ENCODE measurements at places on chromosomes 6 and 20.

DNA sequence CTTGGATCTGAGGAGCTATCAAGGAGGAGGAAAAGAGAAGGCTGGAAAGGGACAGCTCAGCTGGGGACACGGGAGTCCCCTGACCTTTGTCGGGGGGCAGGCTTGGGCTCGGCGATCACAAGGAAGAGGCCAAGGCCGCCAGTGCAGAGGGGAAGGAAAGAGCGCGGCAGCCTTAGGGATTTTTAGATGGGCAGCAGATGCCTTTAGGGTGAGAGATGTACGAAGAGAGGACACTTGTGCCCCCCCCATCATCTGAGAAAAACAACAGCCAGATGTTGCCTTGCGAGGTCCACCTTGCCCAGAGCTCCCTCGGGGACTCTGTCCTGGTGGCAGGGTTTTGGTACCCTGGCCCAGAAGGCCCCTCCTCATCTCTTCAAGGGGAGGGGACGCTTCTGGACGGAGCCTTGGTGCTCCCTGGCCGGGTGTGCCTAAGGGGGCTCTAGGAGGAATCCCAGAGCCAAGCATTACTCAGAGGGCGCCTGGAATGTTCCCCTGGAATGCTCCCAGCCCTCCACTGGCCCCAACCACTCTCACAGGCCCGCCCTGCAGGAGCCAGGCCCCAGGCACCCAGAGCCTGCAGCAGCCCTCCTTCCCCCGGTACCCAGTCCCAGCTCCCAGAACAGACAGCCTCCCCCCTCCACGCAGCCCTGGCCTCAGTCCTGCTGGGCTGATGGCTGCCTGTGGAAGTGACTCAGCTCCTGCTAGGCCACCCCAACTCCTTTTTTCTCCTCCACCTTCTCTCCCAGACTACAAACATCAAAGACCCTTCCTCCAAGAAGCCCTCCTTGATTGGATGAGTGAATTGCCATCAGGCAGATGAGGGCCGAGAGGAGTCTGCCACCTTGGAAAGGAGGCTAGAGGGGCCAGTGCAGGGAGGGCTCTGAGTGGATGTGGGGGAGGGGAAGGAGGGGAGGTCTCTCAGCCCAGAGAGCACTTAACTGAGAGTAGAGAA lies 1.8 kb downstream of the ADAM33 start:
- DNase-seq, result no peak

- DNase-seq, result no peak
These were observed 58.0 kb upstream of the TMEM200A start for GRCh38 chr6:130307752-130308361.

DNA sequence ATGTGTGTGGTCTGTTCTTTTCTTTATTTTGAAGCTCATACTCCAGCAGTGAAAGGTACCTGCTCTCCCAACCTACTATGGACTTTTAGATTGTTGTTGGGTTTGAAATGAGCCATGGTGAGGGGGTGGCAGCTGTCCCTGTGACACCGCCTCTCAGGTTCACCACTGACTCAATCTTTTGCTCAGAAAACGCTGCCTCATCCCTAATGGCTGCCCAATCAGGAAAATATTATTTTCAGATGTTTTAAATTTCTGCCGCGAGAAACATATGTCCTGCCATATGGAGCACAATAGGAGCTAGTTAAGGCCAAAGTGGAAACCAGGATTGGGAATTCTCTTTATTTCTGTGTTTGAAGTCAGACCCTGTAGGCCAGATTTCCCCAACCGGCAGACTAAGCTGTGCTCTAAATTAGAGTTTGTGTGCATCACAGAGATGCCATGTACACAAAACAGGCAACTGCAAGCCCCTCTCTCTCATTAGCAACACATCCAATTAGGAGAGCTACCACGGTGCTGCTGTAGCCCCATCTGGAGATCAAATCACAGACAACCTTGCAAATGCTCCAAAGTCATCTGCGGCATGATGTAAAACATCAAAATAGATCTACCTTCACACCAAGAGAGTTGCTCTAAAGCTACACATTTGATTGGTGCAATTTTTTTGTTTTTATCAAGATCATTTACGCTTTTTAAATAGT lies 144.1 kb upstream of the BACH2 start:
- no peak for DNase-seq

GRCh38 chr6:13559251-13559650 lies 15.2 kb upstream of the SIRT5 start:
- DNase-seq, result no peak

DNA sequence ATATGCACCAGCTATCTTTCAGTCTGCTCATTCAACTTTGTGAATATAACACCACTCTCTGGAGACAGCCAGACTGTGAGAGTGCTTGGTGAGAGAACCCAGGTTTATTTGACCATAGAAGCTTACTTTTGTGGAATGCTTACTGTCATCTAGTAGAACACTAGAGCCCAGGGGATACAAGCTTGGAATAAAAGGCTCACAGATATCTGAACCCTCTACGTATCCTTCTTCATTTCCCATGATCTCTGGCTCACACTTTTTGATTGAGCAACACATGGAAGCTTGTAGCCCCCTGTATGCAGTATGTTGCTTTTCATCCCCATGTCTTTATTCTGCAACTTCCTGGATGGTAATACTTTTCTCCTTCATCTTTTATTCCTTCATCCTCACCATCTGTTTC lies 835.3 kb upstream of the CITED2 start:
- DNase-seq, result no peak

- no peak for DNase-seq
These were observed 6.3 kb upstream of the GABRR2 start for GRCh38 chr6:89321131-89321970.

DNA sequence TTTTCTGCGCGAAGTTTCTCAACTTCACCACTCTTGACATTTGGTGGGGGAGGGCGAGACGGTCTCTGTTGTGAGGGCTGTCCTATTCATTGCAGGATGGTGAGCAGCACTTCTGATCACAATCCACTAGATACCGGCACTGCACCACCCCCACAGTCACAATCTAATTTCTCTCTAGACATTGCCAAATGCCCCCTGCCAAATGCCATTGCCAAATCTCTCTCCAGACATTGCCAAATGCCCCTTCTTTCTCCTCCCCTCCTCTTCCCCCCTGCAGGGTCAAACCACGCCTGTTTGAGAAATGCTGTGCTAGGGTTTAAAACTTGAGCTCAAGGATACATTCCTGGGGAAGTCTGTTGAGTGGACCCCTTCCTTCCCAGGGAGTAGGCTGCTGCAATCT lies 603.5 kb upstream of the CDH4 start:
- no peak for DNase-seq

- DNase-seq, result no peak
These were observed 139.1 kb downstream of the SCML4 start for GRCh38 chr6:107684996-107685395.

DNA sequence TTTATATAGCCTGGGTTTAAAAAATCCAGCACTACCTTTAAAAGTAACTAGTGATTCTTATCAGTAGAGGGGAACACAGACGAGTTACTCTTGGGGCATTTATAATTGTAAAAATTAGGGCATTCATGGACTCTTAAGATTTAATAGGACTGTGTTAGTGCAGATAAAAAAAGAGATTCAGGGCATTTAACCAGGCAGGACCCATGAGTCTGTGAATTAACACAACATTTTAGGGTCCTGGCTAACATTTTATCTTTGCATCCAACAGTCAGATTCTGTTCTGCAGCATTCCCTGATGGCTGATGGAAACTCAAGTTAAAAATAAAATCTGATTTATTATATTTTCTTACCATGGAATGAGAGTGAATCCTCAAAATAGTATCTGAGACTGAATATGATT lies 774.3 kb downstream of the PHF3 start:
- no peak for DNase-seq

DNA sequence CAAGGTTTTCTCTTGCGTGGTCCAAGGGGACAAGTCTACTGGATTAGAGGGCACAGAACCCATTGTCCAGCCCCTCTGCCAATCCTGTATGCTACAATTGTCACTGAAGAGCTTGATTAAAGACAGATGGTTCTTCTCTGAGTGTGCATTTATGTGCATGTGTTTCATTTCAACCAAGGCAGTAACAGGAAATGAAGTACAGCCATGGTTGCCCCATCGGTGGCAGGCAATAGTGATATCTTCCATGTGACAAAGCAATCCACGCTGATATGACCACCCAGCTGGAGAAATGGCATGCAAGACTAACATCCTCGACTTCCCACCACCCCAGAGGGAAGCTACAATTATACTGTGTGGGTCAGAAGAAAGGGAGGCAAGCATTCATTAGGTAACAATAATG lies 85.5 kb downstream of the UNC5CL start:
- DNase-seq, result no peak

DNA sequence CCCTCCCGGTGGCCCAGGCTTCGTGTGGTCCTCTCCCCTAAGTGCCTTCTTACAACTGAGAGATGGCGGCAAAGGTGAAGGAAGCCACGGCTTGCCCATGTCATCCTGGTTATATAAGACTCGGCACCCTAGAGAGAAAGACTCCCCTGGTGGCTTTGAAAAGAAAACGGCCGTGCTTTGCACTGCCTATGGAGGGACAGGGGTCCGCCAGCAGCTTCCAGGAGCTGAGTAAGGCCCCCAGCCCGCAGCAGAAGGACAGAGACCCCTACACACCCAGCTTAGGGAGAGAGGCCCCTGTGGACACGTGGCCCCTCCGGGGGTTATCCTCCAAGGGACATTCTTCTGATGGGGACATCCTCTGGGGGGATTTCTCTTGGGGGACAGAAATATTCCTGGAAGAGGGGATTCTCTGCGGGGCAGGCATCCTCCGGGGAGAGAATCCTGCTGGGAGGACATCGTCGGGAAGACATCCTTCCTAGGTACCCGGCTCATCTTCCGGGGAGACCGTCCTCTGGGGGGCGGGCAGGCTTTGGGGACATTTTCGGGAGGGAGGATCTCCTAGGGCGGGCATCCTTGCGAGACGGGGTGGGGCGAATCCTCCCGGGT lies 511 bp upstream of the OGFR start:
- no peak for DNase-seq

DNA sequence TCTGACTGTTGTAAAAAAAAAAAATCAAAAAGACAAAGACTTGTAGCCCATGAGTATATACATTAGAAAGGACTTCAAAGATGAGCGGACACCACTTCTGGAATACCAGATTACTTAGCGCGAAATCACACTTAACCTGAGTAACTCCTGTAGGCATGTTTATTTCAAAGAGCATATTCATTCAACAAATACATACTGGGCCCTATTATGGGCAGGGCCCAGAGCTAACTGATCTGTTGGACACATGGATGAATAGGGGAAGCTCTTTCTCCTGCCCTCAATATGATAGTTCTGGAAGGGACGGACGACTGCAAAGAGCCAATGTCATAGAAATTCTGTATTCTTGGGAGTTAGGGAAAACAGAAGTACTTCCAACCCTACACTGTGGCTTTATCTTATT lies 12.3 kb downstream of the MAN1A1 start:
- no peak for DNase-seq

DNA sequence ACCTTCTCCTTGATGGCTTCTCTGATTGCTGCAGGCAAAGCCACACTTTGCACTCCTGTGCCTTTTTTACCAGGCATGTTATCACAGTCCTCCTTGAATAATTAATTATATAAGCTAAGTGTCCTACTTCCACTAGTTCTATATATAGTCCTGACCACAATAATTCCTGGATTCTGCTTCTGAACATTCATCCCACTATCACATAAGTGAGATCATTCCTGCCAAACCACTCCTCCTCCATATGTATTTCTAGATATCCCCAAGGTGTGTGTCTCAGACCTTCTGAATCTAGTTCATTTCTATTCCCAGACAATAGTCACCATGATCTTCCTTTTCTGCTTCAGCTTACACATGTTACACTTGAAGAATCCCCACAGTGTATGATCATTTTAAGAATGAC lies 1237.5 kb upstream of the MAP3K7 start:
- DNase-seq, result no peak

DNA sequence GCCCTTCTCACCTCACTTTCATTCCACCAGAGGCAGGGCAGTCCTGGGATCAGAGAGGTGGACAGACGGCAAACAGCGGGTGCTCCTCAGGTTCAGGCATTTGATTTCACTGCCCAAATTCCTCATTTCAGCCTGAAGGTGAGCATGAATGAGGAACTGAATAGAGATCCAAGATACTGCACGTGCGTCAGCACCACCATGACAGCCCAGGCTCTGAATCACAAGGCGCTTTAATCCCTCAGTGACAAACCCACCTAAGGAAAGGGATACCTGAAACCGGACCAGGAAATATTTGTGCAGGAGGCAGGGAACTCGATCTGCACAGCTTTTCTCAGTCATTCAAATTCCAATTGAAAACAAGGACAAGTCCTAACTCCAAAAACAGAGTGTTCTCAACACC lies 174.8 kb upstream of the HEY2 start:
- DNase-seq, result no peak

DNA sequence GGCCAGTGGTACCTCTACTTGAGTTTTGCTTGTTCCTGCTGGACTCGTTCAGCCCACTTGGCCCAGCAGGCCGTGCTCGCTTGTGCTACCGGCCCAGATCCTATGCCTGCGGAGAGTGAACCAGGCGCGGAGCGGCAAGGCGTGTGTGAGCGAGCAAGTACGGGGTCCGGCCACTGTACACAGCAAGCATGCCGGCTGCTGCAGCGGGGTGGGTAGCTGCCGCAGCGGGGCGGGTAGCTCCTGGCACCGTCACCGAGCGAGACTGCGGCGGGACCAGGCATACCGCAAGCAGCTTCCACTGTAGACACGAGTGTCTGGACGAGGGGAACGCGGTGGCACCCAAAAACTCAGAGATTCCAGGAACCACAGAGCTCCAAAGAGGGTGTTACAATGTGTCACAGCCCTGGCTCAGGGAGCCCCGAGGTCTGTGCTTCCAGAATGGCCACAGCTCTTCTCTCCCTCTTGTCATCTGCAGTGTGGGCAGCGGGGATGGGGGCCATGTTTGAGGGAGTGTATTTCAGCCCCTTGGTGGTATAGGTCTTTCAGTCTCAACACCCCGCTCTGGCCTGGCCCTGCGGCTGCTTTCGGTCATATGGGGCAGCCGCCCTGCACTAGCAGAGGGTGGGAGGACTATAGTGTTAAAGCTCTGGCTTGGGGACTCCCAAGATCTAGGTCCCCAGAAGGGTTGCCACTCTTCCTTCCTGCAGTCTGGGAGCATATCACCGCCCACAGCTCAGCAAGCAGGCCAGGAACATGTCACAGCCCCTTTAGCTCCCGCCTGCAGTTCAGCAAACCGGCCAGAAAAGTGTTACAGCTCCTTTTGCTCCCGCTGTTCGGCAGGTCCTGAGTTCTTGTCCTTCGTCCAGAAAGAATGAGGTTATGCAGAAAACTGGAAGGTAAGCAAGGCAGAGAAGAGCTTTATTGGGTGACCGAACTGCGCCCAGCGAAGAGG lies 6.1 kb upstream of the RWDD1 start:
- DNase-seq, result no peak

DNA sequence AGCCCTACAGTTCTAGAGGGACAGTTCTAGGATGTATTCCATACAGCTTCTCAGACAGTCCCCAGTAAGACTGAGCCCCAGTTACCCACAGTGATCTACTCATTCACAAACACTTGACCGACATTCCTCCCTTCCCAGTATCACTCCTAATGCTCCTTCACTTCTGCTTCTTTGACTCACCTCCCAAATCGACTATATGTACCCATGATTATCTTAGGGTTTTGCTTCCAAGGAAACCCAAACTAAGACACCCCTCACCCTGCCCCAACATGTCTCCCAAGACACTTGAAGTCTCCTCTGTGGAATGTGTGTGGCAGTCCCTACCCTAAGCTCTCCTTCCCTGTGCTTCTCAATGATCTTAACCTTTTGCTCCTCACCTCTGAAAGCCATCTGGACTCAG lies 23.6 kb upstream of the TGM6 start:
- no peak for DNase-seq

GRCh38 chr6:8043221-8043620 lies 21.0 kb downstream of the BLOC1S5 start:
- no peak for DNase-seq

- DNase-seq, result no peak
These were observed at the start of gene METTL24 for GRCh38 chr6:110357664-110358552. METTL24 (minus strand) TSS chr6:110358349; CDS start chr6:110358272, 77 bp downstream.

GRCh38 chr20:6768228-6769140 lies 998 bp downstream of the BMP2 start:
- no peak for DNase-seq
